ENCODE measurements at places on chromosomes 3 and 15.

GRCh38 chr15:47412136-47412535 lies 305.2 kb upstream of the SEMA6D start:
- no peak for DNase-seq

DNA sequence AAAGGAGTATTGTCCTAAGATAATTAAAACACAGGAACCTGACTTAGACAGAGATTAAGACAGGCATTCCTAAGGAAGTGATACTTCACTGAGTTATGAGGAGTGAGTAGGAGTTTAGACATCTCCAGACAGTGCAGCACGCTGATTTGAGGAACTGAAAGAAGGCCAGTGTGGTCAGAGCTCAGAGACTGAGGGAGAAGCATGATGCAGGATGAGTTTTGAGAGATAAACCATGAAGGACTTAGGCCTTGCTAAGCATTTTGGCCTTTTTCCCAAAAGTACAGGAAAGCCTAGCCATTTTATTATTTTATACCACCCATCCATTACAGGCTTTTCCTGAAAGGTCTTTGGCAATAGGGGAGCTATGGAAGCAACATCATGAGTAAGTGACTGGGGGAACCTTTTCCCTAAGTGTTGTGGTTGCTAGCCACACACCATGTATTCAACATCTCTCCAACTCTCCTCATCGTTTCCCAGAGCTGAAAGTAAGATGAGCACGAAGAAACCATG lies 375.6 kb upstream of the TPRG1 start:
- DNase-seq: no peak

DNA sequence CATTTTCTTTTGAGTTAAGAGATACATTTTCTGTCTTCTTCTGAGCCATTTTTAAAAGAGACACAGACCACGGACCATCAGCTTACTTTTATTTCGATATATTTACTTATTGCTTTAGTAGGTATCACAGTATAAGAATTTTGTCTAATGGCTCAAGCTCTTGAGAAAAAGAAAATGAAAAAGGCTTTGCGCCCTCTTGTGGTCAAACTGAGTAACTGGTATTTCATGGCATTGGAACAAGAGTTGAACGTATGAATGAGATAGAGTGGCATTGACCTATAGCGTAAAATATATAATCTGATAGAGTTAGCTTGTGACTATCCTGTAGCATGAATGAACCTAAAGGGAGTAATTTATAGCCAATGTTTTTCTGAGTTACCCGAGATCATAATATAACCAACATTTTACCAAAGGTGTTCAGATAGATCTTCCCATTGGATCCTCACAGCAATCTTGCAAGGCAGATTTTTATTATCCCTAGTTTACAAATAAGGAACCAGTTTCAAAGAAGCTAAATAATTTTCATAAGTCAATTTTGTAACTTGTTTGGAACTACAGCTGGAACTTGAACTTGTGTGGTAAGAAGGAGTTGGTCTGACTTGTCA lies 154.6 kb downstream of the POLR2M start:
- DNase-seq: no peak

DNA sequence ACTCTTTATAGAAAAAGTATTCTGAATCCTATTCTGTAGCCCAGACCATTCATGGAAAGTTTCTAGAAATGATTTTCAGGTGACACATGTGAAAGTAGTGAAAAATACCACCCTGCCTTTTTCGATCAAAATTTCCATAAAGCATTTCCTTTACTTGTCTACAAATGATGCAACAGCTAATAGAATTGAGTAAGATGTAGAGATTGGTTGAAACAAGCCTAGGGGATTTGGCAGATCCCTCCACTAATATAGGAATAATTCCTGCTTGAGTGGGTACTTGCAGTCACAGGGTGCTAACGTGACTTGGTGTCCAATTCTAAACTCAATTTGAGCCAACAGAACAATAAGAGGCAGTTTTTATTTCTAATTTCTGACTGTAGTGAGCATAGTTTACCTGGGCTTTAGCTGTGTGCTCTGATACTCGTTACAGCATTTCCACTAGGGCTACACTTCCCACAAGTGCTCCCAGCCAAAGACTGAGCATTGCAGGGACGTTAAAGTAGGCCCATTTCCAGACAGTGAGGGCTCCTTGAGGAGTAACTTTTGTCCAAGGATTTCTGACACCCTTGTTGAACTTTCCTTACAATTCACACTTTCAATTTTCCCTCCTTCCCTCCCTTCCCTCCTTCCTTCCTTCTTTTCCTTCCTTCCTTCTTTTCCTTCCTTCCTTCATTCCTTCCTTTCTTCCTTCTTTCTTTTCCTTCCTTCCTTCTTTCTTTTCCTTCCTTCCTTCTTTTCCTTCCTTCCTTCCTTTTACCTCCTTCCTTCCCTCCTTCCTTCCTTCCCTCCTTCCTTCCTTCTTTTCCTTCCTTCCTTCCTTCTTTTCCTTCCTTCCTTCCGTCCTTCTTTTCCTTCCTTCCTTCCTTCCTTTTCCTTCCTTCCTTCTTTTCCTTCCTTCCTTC lies 53.9 kb upstream of the TP63 start:
- DNase-seq: no peak

Data from stimulated activated CD4-positive, alpha-beta T cell treated with anti-CD3 and anti-CD28 coated beads, Interleukin-15, amount 100 ng/mL, for 1 hour (primary cell).